ENCODE measurements at places on chromosomes 12 and 14.

- DNase-seq = peak; percentile 85
Observed at GRCh38 chr14:50062438-50063085, 53.8 kb downstream of the VCPKMT start.

DNA sequence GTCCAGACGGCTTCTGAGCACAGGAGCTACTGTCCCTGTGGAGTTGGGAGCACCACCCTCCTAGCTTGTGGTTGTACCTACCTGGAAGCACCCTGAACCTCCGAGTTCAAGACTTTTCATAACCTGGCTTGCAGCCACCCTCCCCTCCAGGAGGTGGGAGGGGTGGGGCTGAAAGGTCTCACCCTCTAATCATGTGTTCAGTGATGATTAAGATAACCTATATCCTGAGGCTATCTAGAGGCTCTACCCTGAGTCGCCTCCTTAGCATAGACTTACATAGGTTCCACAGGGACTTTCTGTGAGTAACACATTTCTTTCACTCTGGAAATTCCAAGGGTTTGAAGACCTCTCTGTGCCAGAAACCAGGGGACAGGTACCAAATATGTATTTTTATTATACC, 146.5 kb downstream of the CFAP54 start:
- no peak for DNase-seq

DNA sequence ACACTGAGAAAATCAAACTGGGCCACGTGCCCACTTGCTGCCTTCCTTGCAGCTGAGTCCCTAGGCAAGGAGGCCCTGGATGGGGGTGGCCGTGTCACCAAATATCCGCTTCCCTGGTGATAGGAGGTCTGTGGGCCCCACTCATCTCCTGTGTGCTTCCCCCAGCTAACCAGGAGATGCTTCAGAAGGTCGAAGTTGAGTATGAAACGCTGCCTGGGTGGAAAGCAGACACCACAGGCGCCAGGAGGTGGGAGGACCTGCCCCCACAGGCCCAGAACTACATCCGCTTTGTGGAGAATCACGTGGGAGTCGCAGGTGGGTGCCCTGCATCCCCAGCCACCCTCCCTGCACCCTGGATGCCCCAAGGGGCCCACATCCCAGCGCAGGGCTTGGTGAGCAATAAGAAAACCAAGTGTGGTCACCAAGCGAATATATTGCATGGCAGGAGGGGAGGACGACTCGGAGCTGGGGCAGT, 6.8 kb upstream of the SIVA1 start:
- no peak for DNase-seq

GRCh38 chr12:13094367-13094766, 9.1 kb downstream of the GSG1 start:
- peak; percentile 52 for DNase-seq

- no peak for DNase-seq
Observed at GRCh38 chr14:102541771-102542170, 32.2 kb upstream of the ANKRD9 start.

DNA sequence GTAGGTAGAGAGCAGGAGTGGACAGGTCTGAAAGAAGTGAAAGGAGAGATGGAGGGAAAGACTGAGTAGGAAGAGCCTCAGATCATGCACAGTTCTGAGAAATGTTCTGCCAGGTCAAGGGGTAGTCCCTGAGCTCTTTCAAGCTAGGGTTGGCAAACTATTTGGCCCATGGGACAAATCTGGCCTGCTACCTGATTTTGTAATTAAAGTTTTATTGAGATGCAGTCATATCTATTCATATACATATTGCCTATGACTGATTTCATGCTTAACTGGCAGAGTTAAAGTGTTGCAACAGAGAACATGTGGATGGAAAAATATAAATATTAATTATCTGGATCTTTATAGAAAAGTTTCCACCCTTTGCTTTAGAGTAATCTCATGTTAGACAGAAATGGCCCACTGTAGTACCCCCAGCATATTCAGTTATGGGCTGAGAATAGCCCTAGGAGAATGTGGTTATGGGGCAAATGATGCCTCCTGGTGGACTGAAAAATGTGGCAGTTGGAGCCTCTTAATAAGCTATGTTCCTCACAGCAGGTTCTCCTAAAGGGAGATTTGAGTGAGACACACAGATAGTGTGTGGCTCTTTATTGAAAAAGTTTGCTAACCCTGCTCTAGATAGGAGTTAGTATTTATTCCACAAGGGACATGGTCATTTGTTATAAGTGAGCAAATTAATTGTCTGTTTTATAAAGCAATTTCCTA, 476.9 kb downstream of the LRIG3 start:
- DNase-seq = no peak

DNA sequence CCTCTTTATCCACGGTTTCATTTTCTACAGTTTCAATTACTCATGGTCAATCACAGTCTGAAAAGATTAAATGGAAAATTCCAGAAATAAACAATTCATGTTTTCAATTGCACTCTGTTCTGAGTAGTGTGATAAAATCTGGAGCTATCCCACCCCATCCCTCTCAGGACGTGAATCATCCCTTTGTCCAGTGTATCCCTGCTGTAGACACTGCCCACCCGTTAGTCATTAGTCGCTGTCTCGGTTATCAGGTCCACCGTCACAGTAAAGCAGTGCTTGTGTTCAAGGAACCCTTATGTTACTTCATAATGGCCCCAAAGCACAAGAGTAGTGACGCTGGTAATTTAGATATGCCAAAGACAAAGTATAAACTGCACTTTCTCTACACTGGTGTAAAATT, 141.0 kb upstream of the LMNTD1 start:
- DNase-seq = peak; percentile 95

GRCh38 chr14:94880876-94881275, 111.0 kb upstream of the GSC start:
- no peak for DNase-seq

- no peak for DNase-seq
Observed at GRCh38 chr12:132344601-132345000, 15.2 kb upstream of the GALNT9 start.

- DNase-seq = no peak
Observed at GRCh38 chr12:4829161-4829792, 80.4 kb upstream of the KCNA1 start.
